NCI-H1694 treated with DMSO at 0.1 percent for 48 hours (cell line): ENCODE measurements at places on chromosomes 3 and 15.

GRCh38 chr3:32495609-32496008 is 7.0 kb downstream of the CMTM6 start:
- no peak for DNase-seq

DNA sequence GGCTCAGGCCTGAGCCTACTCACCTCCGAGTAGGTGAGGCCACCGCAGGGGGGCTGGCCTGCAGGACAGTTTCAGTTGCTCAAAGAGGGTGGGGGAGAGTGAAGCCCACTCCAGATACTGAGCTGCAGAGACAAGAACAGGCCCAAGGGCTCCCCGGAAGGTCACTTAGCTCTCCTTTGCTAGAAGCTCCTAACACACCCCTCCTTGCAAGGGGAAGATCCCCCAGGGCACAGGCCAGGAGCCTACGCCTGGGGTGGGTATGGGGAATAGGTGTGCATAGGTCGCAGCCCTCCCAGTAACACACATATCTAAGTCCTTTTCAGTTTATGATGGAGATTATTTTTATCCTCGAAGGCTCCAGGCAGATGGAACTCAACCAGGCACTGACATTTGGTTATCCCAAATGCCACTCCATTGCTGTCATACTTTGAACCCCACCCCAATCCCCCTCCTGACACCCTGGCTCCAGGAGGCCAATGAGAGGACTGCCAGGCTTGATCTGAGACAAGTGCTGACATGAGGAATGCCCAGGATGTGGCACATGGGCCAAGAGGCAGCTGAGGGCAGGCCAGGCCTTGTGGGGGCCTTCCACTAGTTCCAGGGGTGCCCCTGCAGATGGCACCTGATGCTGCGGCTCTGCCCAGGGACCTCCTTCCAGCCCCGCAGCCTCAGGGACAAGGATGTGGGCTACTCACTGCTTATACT is 1.1 kb upstream of the MUSTN1 start:
- DNase-seq = no peak

DNA sequence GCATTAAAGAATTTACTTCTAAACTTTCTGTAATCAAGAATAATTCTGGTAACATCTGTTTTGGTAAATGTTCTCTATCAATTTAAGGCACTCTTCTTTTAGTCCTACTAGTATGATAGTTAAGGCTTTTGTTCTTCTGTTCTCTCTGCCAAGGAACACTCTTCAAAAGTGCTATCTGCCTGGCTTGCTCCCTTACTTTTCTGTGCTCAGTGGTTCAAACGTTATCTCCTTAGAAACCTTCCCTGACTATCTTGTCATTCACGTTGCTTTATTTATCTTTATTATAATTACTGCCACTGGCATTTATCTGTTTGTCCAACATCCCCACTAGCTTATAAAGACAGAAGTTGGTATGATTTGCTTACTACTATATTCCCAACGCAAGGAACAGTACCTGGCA is 59.2 kb downstream of the RFX7 start:
- no peak for DNase-seq

- no peak for DNase-seq
Observed at GRCh38 chr3:32084870-32085269, 21.6 kb upstream of the GPD1L start.

DNA sequence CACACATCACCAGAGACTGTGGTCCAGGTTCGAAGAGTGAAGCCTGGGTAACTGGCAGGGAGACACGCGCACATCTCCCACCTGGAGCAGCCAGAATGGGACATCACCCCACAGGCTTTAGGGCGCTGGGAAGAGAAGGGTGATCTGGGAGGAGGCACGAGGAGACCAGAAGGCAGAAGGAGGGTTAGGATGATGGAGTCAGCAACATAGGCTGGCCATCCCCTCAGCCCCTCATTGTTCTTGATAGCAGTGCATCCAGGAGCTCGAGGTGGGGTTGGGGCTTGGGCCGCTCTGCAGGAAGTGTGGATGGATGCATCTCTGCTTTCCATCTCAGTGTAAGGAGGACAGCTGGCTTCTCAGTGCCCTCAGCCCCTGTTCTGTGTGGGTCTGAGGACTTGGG is 15.2 kb downstream of the PLA2G4F start:
- no peak for DNase-seq

DNA sequence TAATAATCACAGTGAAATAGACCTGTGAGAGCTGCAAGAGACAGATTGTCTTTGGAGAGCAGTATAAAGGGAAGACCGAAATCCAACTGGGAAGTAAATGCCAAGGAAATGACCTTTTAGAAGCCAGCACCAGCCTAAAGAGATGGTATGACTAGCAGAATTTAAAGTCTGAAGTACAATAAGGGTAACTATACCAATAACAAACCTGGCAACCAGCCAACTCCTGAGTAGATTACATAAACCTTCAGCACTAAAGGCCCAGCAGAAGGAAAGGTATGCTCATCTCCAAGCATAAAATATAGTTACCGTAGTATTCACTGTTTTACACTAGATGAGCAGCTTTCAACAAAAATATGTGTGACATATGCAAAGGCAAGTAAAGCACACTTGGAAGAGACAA is 155.1 kb upstream of the SATB1 start:
- DNase-seq = no peak

DNA sequence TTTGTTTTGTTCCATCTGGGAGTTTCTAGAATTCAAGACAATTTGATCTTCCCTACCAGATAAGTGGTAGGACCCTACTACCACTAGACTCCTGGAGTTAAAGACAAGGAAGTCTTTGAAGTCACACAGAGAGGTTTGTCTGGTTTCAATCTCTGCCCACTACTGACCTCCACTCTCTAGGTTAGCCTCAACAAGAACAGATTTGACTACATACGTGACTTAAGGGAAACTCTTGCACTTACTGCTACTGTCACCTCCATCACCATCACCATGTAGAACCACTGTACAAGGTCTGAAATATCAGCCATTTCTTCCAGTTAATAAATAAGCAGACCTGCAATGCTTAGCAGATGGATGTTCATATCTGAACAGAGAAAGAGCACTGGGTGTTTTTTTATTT is 148.3 kb upstream of the ARHGEF26 start:
- no peak for DNase-seq

DNA sequence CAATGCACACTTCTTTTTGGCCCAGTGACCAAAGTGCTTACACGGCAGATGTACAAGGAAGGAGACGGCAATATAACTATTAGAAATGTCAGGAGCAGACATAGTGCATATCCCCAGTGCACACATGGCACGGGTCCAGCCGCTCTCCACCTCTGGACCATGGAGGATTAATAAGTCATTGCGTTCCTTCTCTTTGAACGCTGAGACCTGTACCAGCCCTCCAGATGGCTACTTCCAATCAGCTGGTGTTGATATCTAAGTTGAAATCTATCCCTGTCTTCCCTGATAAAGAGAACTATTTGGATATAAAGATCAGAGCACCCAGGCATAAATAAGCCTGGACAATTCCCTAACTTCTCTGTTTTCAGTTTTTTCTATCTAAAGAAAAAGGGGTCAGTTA is 212.5 kb downstream of the CADPS start:
- no peak for DNase-seq
